ENCODE measurements at places on chromosomes 11 and 22. TPM values are rescaled to one million over a fixed set of nuclear protein-coding genes. Genes with fewer than 3 reads are reported as not detected.

DNA sequence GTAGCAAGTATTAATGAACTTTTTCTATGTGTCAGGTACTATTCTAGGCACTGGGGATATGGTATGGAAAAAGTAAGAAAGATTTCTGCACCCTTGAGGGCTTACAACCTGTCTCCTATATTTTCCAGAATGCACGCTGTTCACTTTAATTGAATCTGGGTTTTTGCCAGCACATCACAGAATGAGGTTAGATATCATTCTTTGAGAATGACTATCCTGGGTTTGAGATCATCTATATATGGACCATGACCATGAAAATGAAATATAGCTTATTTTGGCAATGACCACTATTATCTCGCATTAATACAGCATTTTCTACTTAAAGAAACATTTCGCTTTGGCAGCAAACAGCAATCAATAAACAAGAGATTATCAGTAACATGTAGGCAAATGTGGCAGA is 46.9 kb downstream of the C11orf71 start:
- DNase-seq: no peak

GRCh38 chr11:77783025-77783424 is 37.5 kb downstream of the RSF1 start:
- DNase-seq: no peak

GLB1L2 gene
- total RNA-seq: not detected

DNA sequence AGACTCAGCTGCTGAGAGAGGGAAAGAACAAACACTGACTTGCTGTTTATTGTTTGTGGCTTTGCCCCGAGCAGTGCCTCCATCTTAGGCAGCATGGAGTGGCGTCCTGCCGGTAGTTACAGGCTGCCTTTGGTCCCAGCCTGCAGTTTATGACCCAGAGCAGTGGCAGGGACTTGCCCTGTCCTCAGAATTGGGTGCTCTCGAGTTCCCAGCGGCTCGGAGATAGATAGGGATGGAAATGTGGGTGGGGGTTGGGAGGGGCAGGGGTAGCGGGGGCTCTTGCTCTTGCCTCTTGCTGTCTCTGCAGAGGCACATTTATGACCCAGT is 3.1 kb downstream of the ALX4 start:
- DNase-seq: no peak

Data from SJCRH30 (cell line).